A172 (cell line): ENCODE measurements at places on chromosomes 1 and 21. TPM values are rescaled to one million over a fixed set of nuclear protein-coding genes. Genes with fewer than 3 reads are reported as not detected.

Gene NUAK2
- total RNA-seq = 16.3 and 18.4 TPM in 2 replicates

- no peak for DNase-seq
Observed at GRCh38 chr1:229716069-229716468, 90.0 kb downstream of the URB2 start.

- no peak for DNase-seq
Observed at GRCh38 chr1:227912866-227913265, 34.9 kb downstream of the WNT9A start.

Gene CXADR
- 4.3 and 5.3 TPM in 2 replicates for total RNA-seq

- peak; percentile 39 for DNase-seq
Observed at GRCh38 chr1:161242313-161242712, 4.3 kb upstream of the NR1I3 start.
